Vagina (tissue), 2 donors: ENCODE measurements at places on chromosomes 6 and 20.

DNA sequence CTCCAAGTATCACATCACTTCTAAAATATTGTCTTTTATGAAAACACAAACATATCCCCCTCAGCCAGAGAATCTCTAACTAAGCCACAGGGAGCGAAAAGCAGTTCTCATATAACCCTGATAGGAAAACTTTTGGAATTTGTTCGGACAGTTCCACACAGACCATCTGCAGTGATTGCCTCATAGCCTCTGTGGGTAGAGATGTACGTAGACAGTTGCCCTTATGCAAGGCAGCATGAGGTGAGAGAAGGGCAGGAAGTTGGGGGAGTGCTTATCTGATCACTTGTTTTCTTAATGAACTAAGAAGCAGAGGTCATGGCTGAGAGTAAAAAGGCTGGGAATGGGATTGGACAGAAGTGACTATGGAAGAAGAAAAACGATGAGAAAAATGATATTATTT, 39.6 kb downstream of the SLC23A2 start:
- DNase-seq: no peak

DNA sequence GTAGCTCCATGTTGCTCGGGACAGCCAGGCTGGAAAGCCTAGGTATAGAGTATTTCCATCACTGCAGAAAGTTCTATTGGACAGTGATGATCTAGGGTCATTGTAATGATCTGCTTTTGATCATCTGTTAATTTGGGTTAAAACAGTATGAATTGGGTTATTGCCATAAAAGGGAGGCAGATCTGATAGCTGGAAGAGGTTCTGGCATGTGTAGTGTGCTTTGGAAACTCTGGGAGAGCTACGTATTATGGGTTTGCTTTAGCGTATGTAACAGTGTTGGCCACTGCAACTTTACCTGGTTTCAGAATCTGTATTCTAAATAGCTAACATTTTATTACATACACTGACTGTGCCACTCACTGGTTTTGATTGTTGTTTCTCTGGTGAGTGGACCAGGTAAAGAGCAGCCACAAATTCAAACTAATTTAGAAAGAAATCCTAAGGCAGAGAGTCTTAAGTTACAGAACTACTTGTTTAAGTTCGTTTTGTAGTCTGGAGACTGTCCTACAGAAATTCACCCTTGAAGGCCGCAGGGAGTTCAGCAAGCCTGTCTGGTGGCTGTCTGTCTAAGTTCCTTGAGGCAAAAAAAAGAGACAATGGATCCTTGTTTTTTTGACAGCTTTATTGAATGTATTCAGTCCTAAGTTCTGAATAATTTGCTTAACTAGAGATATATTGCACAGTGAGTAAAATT, 300.3 kb downstream of the PRL start:
- no peak for DNase-seq

- DNase-seq: no peak
These were observed 33.5 kb upstream of the MCM3 start for GRCh38 chr6:52317841-52318581.

DNA sequence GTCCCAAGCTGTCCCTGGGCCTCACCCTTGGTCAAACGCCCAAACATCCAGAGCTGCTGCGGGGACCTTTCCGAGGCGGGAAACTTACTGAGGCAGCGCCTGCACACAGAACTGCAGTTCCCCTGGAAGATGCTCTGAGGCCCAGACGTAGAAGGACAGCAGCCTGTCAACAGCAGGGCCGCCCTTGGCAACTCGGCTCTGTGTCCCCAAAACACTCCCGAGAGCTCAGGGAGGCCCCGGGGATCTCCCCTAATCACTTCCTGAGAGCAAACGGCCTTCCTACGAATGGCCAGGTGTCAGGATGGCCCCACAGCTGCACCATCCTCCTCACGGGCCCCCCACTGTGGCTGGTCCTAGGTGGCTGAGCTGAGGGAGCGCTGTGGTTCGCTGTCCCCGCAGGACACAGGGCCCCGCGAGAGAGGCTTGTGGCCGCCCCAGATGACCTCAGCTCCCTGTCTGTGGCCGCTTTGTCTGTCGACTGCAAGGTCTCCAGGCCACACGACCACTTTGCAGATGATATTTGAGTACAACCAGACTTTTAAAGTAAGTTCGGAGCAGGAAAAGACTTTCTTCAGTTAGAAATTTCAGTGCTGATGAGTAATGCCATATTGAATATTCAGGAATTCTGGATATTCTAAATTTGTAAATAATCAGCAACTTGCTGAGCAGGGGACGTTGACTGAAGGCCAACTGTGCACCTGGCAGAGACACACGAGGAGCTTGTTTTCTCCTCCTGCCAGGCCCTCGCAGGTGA, 46.0 kb downstream of the DLL1 start:
- no peak for DNase-seq

DNA sequence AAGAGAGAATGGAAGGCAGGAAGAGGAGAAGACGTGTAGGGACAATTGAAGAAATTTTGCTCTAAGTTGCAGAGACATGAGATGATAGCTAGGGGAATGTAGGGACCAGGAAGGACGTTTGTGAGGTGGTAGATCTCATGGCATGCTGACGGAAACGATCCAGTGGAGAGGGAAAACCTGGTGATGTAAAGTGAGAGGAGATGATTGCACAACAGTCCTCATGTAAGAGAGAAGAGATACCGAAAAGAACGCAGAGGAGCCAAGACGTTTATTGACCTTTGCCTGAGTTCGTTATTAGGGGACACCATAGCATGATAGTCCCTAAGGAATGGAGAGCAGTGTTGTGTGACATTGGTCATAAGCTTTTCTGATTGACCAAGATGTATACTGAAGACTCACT, 55.3 kb downstream of the IGF2R start:
- DNase-seq: no peak

- no peak for DNase-seq
These were observed 386.6 kb upstream of the SLC35B3 start for GRCh38 chr6:8821981-8822381.

DNA sequence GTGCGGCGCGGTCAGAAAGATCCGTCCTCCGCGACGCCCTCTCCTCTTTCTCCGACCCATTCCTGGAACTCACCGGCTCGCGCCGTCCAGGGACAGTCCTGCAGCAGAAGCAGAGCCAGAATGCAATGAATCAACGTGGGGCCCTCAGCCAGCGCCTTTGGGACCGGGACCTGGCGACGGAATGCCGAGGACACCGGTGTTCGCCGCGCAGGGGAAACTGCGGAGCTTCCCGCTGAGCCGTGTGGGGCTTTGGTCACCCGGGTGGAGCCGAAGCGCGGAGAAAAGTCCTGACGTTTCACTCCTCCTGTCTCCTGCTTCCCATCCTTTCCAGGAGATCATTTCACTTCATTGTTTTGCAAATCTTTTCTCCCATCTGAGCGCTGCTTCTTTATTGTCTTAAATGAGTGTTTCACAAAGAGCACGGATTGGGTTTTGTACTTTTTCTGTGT, 26.5 kb downstream of the ULBP1 start:
- DNase-seq: no peak

- DNase-seq: no peak
These were observed 38.8 kb downstream of the RCAN2 start for GRCh38 chr6:46452312-46452917.

GRCh38 chr6:161568885-161569456, 295.1 kb upstream of the AGPAT4 start:
- DNase-seq: no peak

DNA sequence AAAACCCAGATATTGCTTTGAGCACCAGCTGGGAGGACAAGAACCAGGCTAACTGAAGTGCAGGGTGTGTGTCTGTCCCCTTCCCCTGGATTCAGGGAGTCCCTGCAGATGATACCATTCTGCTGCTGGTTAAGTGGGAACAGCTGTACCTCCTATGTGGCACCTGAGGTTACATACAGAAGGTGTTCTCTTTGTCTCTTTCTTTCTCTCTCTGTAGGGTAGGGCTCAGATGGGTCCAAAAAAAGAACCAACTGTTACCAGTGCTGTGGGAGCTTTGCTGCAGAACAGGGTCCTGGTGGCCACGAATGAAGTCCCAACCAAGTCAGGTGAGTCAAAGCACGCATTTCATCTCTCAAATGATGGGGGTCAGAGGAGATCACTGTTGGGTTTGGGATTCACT, 38.6 kb downstream of the ZC2HC1B start:
- no peak for DNase-seq

DNA sequence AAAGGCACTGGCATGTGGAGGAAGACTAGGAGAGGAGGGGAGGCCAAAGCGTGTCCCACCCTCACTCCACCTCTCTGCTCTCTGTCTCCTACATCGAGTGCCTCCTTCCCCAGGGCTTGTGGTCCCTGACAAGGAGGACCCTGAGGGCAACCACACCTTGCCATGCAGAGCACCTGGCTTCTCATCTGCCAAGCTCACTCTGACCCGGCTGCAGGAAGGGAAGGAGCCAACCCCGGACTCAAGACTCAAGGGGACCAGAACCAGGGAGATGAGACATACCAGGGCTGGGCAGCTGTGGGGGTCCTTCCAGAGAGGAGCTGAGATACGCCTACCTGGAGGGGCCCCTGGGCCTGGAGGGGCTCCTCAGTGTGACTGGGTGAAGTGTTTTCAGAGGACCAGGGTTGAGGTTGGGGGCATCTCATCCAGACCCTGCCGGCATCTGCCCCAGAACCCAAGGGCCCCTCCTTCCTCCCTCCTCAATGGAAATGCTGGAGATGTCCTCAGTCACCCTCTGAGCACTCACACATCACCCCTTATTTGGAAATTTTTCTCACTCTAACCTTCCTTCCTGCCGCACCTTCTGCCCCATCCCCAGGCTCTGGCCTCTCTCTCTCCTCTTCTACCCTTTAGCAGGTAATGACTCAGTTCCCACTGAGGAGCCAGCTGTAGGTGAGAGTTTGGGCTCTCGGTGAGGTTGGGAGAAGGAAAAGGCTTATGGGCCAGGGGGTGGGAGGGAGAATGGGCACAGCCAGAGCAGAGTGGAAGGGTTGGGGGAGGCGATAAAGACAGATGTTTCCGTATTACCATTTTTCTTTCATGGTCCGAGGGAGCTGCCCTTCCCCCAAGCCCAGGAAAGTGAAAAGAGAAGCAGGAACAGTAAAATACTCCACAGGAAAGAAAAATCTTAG, 32.0 kb upstream of the POU5F1 start:
- no peak for DNase-seq

DNA sequence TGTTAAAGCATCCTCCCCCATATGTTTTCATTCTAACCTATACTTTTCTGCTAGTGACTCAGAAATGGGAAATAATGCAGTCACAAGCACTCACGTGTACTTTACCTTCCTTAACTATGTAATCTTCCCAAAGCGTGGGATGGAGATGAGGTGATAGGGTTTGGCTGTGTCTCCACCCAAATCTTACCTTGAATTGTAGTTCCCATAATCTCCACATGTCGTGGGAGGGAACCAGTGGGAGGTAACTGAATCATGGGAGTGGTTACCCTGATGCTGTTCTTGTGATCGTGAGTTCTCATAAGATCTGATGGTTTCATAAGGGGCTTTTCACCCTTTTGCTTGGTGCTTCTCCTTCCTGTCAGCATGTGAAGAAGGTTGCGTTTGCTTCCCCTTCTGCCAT, 35.4 kb downstream of the AGPAT4 start:
- no peak for DNase-seq

GRCh38 chr20:57788936-57789613, 79.3 kb upstream of the PMEPA1 start:
- no peak for DNase-seq

- no peak for DNase-seq
These were observed 92.8 kb upstream of the BTN3A2 start for GRCh38 chr6:26272171-26272637.

DNA sequence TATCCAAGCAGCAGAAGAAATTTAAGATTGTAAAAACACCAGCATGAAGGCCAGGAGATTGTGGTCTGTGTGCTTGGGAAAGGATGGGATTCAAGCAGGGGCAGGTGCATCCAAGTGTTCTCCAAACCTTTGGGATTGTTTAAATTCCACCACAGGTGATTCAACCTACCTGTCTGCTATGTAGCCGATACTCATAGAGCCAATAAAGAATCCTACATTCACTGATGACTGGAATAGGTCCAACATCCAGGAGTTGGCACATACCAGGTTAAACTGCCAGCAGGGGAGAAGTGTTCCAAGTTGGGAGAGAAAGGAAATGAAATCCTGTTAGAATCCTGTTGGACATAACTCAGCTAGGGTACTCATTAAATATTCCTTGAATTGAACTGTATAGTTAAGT, 2.2 kb downstream of the SLC22A2 start:
- DNase-seq: no peak

DNA sequence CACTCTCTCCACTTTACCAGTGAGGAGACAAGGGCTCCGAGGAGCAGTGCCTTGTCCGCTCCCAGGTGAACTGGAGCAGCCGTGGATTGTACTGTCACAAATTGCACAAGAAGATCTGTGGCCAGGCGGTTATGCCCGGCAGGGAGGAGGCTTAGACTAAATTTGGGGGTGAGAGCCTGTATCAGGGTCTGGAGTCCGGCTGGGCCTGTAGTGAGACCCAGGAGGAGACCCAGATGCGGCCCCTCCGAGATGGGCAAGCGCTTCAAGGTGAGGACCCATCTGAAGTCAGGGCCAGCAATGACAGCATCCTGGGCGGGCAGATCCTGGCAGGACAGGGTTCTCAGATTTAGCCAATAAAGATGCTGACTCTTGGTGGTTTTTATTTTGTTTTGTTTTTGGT, 27.6 kb downstream of the BANF2 start:
- DNase-seq: no peak

DNA sequence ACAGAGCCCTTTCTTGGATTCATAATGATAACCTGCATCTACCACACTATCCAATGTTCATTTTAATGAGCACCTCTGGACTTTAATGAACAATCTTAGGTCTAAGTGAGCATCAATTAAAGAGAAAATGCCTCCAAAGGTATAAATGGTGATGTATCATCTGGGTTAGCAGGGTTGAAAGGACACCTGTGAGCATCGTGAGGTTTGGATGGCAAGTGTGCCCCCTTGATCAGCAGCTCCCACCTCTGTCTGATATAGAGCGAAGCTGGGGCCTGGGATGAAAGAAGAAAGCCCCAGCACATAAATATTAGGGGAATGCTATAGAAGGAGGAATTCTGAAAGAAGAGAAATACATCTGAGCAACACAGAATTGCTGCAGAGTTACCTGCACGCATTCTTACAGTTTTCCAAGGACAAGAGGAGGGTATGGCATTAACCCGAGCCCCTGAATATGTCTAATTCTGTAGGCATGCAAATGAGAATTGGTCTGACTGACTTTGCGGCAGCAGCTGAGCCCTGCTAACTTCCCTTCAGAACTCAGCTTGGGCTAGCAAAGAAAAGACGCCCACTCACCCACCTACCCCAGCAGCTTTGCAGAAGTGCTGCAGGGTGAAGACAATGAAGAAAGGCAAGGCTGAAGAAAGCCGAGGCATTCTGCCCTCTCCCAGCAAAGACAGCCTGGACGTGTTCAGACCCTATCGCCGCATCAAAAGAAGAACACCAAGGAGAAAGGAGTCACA, 136.2 kb downstream of the GMPR start:
- DNase-seq: no peak

GRCh38 chr6:39086294-39086693, 28.7 kb downstream of the SAYSD1 start:
- no peak for DNase-seq

DNA sequence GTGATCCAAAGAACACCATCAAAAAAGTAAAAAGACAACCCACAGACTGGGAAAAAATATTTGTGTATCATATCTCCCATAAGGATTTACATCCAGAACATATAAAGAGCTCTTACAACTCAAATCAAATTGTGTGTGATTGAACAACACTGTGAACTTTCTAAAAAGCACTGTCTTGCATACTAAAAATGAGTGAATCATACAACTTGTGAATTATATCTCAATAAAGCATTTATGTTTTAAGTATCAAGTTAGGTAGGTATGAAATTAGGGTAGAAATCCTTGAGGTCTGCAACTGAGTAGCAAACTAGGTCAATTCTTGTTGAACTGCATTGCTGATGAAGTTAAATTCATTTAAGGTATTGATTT, 14.1 kb downstream of the SAMHD1 start:
- DNase-seq: no peak
